GM03348 (cell line): ENCODE measurements at places on chromosomes 13 and 19.

DNA sequence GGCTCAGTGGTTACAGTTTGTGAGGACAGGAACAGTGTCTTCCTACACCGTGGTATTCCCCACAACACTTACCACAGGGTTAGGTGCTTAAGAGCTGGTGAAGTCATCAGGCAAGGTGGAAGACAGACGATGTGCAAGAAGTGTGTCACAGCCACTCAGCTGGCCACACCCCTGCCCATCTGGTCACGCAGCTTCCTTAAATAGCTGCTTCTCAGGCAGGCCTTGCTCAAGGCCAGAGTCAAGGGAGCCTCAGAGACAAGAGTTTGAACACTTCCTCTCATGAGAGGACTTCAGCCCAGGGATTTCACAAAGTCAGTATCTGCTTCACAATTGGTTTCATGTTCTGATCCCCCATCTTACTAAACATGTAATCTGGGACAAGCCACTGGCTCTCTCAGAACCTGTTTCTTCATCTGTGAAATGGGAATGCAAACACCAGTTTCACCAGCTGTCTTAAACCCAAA lies 80.3 kb upstream of the FRY start:
- DNase-seq, result peak; percentile 22

DNA sequence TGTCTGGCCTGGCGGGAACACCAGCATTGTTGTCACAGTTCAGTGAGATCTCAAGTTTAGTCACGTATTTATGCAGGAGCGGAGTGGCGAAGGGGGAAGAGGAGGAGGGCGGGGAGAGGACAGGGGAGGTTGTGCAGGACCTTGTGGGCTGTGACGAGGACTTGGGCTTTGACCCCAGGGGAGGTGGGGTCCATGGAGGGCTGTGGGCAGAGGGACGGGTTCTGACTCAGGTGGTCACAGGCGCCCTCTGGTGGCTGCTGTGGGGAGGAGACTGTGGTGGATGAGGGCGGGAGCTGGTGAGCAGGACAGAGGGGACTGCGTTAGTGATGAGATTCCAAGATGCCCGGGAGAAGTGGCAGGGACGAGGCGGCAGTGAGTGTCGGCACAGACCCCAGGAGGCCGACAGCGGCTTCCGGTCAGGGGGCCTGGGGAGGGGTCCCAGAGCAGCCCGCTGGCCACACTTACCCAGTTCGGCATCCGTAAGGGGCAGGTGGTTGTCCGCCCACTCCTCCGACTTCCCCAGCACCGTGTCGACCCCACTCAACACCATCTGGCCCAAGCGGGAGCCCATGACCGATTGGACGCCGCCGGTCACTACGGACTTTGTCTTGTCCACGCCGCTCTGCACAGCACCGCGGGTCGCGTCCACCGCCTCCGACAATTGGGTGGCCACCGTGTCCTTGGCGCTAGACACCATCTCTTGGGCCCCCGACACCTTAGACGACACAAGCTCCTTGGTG lies 15.7 kb downstream of the PLIN3 start:
- DNase-seq, result peak; percentile 79

DNA sequence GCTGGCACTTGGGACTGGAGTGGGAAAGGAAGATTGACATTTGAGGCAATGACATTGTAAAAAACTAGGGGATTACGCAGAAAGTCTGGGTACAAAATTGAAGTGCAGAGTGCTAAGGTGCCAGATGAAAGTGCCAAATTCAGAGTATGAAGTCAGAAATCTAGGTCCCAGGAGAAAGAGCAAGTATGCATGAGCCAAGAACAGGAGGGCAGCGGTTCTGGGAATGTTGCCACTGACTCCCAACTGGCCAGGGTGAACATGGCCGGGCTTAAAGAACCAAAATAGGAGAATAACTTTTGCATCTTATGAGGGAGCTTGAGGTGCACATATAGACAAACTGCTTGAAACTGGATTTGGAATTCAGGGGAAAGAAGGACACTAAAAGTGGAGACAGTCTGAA lies 495.8 kb upstream of the KLF12 start:
- peak; percentile 15 for DNase-seq

- no peak for DNase-seq
Observed at GRCh38 chr13:95033890-95034289, 267.4 kb downstream of the ABCC4 start.

DNA sequence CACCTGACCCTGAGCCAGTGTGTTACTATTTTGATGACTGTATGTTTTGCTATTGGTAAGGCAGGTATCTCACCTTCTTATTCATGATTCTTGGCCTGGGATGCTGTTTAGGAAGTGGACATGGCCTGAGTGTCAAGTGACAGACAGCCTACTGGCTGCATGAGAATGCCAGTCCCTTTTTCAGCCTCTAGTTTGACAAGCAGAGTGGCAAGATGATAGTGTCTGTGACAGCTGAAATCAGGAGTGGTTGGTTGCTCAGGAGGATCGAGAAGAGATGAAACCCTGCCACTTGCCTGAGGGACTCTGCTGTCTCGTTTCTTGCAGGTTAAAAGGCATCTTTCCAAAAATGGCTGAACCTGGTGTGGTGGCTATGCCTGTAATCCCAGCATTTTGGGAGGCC lies 7.1 kb upstream of the ELOF1 start:
- DNase-seq, result no peak

GRCh38 chr13:73993661-73994060 lies 140.5 kb downstream of the KLF12 start:
- DNase-seq, result no peak

DNA sequence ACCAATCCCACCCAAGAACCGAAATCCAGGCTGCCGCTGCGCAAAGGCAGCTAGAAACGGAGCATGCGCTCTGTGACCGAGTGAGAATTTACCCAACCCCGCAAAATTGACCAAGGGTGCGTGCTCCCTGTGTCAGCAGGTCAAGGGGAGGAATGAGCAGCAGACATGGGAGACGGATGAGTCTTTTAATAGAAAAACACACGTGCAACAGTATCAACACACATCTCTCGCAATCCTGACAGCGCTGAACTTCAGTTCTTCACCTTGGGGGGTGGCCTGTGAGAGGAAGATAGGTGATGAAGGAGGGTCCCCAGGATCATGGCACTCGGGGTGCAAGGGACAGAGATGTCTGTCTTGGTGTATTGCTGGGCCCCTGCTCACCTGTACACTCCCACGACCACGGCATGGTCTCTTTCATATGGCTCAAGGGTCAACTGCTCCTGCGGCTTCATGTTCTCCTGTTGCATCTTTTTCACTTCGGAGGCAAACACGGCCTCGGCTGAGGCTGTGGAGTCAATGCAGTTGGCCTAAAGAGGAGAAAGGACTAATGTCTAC lies 402 bp upstream of the DYRK1B start:
- DNase-seq, result no peak

GRCh38 chr19:29714371-29714952 lies 599 bp downstream of the C19orf12 start:
- DNase-seq, result peak; percentile 22

- DNase-seq, result no peak
Observed at GRCh38 chr13:31426395-31426794, 226.6 kb downstream of the B3GLCT start.

DNA sequence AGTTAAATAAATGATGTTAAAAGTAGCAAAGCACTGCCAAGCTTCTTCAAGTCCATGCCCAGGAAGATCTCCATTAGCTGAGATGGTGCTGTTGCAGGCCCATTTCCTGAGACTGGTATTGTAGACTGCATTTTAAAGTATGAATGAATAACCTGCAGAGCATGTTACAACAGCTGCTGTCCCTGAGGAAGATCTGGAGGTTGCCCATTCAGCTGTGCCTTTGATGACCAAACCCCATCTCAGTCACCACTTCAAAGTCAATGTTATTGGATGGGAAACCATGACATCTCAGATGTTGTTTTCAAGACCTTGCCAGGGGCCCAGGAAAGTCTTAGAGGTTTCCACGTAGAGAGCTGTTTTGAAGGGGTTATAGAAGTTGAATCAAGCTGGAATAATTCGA lies 281.3 kb downstream of the MTUS2 start:
- no peak for DNase-seq

GRCh38 chr19:38745316-38745715 lies 1.0 kb upstream of the CAPN12 start:
- DNase-seq, result no peak

DNA sequence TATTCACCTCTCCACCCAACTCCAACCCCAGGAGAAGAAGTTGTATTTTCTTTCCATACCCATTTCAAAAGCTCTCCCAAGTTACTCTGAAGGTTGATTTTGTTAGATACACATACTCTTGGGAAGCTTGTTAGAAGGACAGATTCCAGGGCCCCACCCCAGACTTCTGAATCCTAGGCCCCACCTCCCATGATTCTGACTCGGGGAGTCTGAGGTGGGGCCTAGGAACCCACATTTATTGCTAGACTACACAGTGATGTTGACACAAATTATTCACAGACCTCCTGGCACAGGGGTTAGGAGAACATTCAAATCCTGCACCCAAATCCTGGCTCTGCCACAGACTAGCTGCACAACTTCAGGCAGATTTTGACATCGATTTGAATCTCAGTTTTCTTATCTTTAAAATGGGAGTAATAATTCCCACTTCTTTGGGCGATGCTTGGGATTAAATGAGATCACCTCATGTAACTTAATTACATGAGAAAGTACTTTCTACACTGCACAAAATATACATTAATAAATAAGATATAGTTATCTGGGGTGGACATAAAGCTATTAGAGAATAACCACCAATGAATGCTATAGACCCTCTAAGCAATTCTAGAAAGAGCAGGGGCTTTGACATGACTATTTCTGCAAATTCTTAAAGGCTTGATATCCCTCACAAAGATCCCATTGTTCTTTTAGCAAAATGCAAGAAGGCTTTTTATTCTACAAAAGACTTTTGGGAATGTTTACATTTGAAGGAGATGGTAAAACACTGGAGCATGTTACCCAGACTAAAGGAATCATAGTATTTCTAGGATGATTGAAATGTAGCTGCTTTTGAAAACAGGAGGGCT lies 18.0 kb downstream of the MBNL2 start:
- no peak for DNase-seq

DNA sequence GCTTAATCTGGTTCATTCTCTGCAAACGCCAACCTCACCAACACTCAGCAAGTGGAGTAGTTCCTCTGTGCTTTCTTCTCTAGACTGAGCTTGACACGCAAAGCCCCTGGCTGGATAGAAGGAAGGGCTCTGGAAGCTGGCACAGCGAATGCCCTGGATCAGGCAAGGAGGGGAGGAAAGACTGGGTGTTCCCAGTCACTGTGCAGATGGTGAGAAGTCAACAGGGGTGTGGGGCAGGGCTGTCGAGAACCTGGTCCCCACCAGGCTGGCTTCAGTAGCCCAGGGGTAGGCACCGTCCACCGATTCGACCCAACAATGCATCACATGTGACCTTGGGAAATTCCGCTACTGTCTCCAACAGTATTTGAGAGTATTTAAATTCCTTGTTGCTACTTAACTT lies 65.5 kb downstream of the TSHZ3 start:
- no peak for DNase-seq

DNA sequence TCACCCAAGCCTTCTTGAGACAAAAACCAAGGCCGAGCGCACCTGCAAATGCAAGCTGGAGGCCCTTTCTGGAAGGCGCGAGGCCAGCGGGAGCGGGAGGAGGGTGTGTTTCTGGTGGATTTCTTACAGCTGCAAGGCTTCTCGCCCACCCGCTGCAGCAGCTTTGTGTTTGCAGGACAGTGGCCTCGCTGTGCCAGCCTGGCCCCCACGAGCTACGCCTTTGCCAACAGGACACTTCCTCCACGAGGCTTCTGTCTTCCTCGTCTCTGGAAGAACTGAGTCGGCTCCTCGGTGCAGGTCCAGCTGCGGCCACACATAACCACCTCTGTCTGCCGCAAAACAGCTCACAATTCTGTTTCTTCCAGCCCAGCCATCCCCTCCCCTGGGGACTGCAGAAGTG lies 10.1 kb downstream of the ATCAY start:
- no peak for DNase-seq

DNA sequence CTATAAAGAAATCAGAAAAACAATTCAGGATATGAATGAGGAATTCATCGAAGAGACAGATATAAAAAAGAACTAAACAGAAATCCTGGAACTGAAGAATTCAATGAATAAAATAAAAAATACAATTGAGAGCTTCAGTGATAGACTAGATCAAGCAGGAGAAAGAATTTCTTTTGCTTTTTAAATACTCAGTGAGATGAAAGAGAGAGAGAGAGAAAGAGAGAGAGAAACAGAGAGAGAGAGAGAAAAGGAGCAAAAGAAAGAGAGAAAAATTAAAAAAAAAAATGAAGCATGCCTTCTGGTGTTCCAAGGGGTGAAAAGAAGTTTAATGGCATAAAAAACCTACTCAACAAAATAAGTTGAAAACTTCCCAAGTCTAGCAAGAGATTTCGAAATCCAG lies 22.0 kb upstream of the SLC7A9 start:
- no peak for DNase-seq

DNA sequence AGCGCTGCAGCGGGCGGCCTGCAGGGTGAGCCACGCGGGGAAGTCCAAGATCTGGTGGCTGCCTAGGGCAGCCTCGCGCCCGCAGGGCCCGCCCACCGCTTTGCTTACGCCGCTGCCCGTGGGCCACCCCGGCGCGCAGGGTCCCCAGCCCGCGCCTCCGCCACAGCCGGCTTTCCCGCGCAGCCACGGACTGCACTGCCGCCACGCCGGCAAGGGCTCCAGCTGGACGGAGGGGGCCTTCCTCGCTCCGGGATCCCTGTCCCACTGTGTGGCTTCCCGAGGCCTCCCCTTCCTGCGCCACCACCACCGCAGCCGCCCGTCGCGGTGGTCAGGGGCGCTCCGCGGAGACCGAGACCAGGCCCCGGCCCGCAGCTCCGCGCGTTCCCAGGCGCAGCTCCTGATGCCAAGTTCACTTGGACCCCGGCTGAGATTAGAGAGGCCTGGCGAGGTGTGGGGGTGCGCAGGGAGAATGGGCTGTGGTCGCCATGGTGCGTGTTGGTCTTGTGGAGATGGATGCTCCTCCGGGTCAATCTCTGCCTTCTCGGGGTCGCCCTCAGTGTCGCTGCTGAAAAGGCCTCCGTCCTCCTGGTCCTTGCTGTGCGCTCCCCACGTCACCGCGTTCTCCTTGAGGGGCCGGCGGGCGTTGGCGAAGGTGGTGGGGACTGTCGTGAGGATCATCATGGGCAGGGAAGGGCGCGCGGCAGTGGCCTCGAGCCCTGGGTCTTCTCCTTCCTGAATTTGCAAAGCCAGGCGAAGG lies 17.9 kb upstream of the RNF17 start:
- no peak for DNase-seq
